ENCODE measurements at places on chromosomes 7 and 10. TPM values are rescaled to one million over a fixed set of nuclear protein-coding genes. Genes with fewer than 3 reads are reported as not detected.

The OPN4 gene
- not detected for total RNA-seq

The UCMA gene
- not detected for total RNA-seq

The SLC29A4 gene
- total RNA-seq = 4.1 TPM

The PNLIPRP2 gene
- not detected for total RNA-seq

The MOGAT3 gene
- 31.7 TPM for total RNA-seq

The VIPR2 gene
- total RNA-seq = 2.2 TPM

DNA sequence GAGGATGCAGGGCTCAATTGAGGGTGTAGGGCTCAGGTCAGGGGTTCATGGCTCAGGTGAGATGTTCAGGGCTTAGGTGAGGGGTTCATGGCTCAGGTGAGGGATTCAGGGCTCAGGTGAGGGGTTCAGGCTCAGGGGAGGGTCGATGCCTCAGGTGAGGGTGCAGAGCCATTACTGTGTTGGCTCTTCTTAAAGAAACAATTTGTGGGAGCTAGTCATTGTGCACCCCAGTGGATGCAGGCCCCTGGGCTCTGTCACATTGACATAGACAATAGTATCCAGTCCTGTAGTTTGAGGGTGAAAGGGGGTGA is 86.7 kb downstream of the ADCY1 start:
- DNase-seq = no peak

DNA sequence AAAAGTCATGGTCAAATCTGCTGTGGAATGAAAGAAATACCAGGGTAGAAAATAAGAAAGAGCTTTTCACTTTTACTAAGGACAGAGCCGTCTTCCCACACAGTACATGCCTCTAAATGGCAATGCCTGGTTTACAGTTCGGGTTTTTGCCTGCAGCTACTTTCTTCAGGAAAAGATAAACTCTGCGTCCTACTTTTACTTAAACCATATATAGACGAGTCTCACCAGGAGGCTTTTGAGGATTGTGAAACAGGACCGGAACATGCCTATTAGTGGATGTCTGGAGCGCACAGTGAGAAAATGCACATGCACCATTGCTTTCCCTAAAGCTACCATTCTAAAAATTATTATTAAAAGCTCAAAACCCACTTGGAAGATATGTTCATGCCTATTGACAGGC is 70.5 kb downstream of the KLF6 start:
- no peak for DNase-seq

- no peak for DNase-seq
These were observed 308.7 kb downstream of the FRMD4A start for GRCh38 chr10:14022052-14022451.

DNA sequence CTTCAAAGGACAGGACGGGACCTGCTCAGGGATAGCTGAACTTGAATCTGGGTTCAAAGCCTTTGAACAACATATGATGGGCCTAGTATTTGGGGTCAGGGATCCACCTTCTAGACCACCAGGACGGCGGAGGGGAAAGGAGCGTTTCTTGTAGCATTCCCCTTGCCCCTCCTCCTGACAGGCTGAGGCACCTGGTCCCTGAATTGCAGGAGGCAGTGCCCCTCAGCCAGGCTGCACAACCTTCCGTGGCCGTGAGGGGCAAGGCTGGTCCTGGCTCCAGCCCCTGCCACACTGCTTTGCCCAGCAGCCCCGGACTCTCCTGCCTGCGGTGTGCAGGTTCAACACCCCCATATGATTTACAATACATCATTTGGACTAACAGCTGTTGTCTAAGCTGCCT is 58.1 kb downstream of the INSIG1 start:
- DNase-seq = no peak

GRCh38 chr10:89213191-89213808 is 6.2 kb upstream of the CH25H start:
- no peak for DNase-seq
